ENCODE measurements at places on chromosomes 7 and 10.

DNA sequence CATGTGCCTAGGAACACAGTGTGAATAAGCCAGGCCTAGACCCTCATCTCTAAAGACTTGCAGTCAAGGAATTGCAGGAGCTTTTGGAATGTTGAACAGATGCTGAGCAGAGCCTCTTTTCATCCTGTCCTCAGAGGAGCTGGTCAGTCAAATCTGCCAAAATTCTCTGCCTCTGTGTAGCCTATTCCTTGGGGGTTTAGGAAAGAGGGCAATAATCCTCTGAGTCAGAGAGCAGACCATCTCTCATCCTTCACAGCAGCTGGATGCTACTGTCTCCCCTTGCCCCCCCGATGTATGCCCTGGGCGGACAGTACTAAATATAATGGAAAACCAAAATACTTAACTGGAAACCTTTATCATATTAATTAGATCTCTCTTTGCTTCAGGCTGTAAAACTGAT is 52.6 kb downstream of the BICC1 start:
- DNase-seq: no peak

GRCh38 chr10:114593240-114593792 is 64.8 kb downstream of the ABLIM1 start:
- DNase-seq: no peak

- DNase-seq: no peak
Observed at GRCh38 chr7:18534481-18534880, 38.9 kb downstream of the HDAC9 start.

DNA sequence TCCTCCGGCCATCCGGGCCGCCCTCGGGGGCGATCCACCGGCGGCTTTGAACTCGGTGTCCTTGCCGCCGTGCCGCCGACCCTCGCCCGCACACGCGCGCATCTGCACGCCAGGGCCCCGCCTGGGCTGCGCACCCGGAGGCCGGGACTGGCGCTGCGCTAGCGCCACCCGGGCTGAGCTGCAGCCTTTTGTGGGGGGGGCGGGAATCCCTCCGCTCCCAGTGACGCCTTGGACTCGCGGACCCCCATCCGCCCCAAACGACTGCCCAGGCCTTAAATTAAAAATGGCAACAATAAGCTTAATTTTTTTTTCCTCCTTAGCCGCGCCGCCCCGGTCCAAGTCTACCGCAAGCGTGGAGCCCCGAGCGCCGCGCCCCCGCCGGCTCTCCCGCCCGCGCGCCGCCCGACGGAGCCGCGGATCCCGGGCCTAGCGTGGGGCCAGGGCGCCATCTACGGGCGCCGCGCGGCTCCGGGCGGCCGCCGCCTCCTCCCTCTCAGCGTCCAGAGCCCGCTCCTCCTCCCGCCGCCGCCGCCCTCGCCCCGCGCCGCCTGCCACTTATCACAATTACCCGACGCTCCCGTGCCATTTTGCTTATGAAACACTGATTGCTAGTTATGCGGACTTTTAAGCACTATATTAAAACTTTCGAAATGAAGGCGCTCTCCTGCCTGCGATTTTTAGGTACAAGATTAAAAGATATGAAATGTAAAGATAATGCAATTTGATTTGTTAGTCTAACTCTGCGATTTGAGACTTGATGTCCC is 7.5 kb upstream of the EBF3 start:
- DNase-seq: no peak

GRCh38 chr10:123367195-123367594 is 213.0 kb downstream of the BUB3 start:
- DNase-seq: no peak

- no peak for DNase-seq
Observed at GRCh38 chr10:71614946-71615345, 104.6 kb downstream of the C10orf105 start.

GRCh38 chr10:69576334-69577011 is 3.3 kb upstream of the NEUROG3 start:
- no peak for DNase-seq

DNA sequence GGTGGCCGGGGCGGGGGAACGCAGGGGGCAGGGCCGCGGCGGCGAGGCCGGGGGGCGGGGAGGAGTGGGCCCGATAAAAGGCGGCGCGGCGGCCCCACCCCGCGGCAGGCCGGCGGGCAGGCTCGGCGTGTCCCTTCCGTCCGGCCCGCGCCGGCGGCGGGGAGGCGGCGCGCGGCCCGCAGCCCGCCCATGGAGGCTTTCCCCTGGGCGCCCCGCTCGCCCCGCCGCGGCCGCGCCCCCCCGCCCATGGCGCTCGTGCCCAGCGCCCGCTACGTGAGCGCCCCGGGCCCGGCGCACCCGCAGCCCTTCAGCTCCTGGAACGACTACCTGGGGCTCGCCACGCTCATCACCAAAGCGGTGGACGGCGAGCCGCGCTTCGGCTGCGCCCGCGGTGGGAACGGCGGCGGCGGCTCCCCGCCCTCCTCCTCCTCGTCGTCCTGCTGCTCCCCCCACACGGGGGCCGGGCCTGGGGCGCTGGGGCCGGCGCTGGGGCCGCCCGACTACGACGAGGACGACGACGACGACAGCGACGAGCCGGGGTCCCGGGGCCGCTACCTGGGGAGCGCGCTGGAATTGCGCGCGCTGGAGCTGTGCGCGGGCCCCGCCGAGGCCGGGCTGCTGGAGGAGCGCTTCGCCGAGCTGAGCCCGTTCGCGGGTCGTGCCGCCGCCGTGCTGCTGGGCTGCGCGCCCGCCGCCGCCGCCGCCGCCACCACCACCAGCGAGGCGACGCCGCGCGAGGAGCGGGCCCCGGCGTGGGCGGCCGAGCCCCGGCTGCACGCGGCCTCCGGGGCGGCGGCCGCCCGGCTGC is at the start of gene NANOS1:
Gene NANOS1 (plus strand): TSS at position 102 of the 808 bp plus-strand sequence. CDS start 88 bp downstream, at position 190.
- no peak for DNase-seq

- no peak for DNase-seq
Observed at GRCh38 chr7:68733219-68734153, 864.8 kb upstream of the AUTS2 start.

GRCh38 chr10:52194191-52194590 is 119.9 kb upstream of the DKK1 start:
- DNase-seq: no peak

DNA sequence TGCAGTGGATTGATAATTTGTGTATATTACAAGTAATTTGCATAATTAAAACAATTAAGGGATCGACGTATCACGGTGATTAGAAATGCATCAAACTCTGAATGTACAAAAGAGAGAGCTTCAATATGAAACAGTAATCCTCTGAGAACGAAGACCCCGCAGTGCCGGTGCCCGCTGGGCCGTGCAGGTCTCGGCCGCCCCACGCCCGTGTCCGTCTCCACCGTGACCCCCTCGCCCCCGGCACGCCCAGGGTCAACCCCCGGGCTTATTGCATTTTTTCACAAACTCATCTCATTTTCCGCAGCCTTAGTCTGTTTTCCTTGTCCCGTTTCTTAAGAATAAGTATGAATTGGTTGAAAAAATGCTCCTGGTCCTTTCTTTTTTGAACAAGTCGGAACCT is 218.6 kb downstream of the TCERG1L start:
- DNase-seq: no peak

- no peak for DNase-seq
Observed at GRCh38 chr7:113263749-113264148, 145.4 kb upstream of the SMIM30 start.

GRCh38 chr10:110959379-110960332 is 40.3 kb downstream of the SHOC2 start:
- DNase-seq: no peak

GRCh38 chr7:116740231-116740630 is 68.2 kb downstream of the MET start:
- no peak for DNase-seq

DNA sequence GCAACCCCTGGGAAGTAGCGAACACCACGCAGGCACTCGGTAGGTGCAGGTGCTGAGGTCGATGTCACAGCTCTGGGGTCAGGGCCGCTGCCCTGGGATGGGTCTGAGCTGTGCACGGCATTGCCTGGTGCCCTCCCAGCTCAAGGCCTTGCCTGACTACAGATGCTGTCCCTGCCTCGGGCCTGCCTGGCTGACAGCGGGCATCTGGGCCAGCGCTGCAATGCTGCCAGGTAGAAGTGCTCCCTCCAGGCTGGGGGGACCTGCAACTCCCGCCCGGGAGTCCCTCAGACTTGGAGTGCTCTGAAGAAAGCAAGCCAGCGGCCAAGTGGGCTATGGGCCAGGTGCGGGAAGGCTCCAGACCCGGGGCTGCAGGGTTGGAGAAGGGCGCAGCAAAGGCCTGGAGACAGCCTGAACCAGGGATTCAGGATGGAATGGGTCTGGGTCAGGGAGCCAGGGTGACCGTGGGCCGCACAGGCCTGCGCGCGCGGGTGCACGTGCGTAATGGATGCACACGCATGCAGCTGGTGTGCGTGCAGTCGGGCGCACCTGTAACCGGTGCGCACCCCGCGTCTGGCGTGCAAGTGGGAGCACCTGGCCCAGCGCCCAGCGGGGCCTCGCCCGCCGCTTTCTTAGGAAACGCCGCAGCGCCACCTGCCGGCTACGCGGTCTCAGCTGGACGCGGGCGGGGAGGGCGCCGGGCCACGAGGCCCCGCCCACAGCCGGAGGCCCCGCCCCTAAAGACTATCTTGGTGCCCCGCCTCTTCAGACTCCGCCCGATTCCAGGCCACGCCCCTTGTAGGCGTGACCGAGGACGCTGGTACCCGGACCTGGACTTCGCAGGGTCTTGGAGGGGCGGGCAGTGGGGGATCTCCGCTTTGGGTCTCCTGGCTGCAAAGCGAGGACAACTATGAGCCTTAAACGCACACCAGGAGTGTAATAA is 46.7 kb downstream of the MICALL2 start:
- DNase-seq: no peak

DNA sequence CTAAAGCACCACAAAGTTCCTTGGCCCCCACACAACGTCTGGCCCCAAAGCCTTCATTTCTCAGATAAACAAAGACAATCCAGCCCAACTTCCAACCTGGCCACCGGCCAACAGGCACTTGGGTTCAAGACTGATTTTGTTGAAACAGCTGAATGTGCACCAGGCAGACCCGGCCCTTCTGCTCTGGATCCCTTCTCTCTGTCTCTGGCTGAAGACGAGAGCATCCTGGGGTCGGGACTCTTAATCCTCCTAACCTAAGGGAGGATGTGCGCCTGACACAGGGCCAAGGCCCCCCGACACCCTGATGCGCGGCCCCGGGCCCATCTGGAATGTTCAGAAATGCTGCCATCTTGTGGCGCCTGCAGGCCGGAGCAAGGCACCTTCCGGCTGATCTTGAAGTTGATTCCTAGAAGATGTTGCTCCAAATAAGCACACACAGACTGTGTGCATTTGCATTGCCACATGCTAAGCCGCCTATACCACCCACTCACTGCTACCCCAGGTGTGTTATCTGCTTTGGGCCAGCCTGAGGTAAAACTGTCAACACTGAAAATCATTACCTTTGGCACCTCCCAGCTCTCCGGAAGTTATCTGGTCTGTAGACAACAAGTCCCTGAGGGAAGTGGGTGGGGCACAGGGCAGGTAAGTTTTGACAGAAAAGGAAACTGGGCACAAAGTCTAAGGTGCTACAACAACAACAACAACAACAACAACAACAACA is 98.4 kb upstream of the HABP2 start:
- no peak for DNase-seq

Measured in RWPE2 (cell line).